ENCODE measurements at places on chromosomes 5 and 9.

DNA sequence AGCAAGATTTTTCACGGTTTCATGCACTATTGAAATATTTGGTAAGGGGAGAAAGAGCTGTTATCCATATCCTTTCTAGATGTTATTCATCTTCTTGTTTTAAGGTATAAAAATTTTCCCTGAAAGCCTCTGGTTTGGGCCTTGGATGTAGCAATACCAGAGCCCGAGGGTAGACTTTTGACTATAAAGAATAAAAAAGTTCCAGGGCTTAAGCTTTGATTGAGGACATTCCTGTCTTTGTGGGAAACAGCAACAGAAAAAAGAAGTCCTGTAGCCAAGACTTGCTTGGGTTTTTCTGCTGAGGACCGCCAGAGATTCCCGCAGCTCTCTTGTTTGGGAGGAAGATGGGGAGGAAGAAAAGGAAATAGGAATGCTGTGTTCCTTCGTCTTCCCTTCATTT, 440.0 kb upstream of the WWC1 start:
- no peak for DNase-seq

- DNase-seq, result no peak
These were observed 247.6 kb downstream of the TMEM232 start for GRCh38 chr5:110478895-110479294.

GRCh38 chr9:133967024-133967741, 24.9 kb downstream of the VAV2 start:
- no peak for DNase-seq

GRCh38 chr5:95448789-95449188, 57.6 kb downstream of the FAM81B start:
- no peak for DNase-seq

- DNase-seq, result no peak
These were observed 100.6 kb downstream of the CETN3 start for GRCh38 chr5:90308787-90309585.

- no peak for DNase-seq
These were observed 7.4 kb downstream of the B4GALT1 start for GRCh38 chr9:33159777-33160127.

GRCh38 chr9:125696106-125696647, 10.8 kb downstream of the MAPKAP1 start:
- DNase-seq, result no peak

GRCh38 chr9:126392662-126393371, 66.2 kb downstream of the MVB12B start:
- DNase-seq, result no peak

Data from activated CD8-positive, alpha-beta memory T cell treated with anti-CD3 and anti-CD28 coated beads for 1 hour (primary cell).